ENCODE measurements at places on chromosomes 12 and 14. TPM values are rescaled to one million over a fixed set of nuclear protein-coding genes. Genes with fewer than 3 reads are reported as not detected.

The KERA gene
- not detected for total RNA-seq

The OGFOD2 gene
- 15.0 TPM for total RNA-seq

The CCDC175 gene
- not detected for total RNA-seq

The PROX2 gene
- total RNA-seq, result not detected

The LRRC43 gene
- under 0.01 TPM for total RNA-seq

The CCDC177 gene
- not detected for total RNA-seq

The HPD gene
- 0.79 TPM for total RNA-seq

The KLRD1 gene
- 0.26 TPM for total RNA-seq

The TUNAR gene
- total RNA-seq, result not detected

The MYF6 gene
- not detected for total RNA-seq

The GLT1D1 gene
- total RNA-seq, result not detected

The INHBC gene
- total RNA-seq, result not detected

The NDRG2 gene
- 9.2 TPM for total RNA-seq

The GALNT6 gene
- 39.2 TPM for total RNA-seq

The TSHR gene
- total RNA-seq, result not detected

The CLBA1 gene
- total RNA-seq, result 8.4 TPM

The TDRD9 gene
- total RNA-seq, result 0.51 TPM

The IGF1 gene
- total RNA-seq, result 0.26 TPM

The KLRK1 gene
- total RNA-seq, result not detected
